Stomach (tissue), 19 donors: ENCODE measurements at places on chromosomes 6 and 20. TPM values are rescaled to one million over a fixed set of nuclear protein-coding genes. Genes with fewer than 3 reads are reported as not detected.

Gene PRSS35
- total RNA-seq: 6.4 TPM

Gene LMBRD1
- 83.0 TPM for total RNA-seq

Gene BNIP5
- total RNA-seq: 14.8 TPM

Gene TREML1
- not detected for total RNA-seq

Gene ASF1A
- 0.87 TPM for total RNA-seq

Gene GPLD1
- total RNA-seq: 0.43 TPM

Gene RING1
- total RNA-seq: 22.8 TPM

Gene SLC26A8
- not detected for total RNA-seq

Gene TP53TG5
- total RNA-seq: not detected

Gene TP53RK
- 14.1 TPM for total RNA-seq

Gene YIPF3
- 57.1 TPM for total RNA-seq

Gene VNN1
- not detected for total RNA-seq

Gene HLA-C
- 500 TPM for total RNA-seq

Gene SMOC2
- total RNA-seq: 32.7 TPM

Gene CD109
- 0.89 TPM for total RNA-seq

Gene RRP36
- total RNA-seq: 3.5 TPM

Gene CFAP61
- not detected for total RNA-seq
